ENCODE measurements at places on chromosomes 3 and 15.

- no peak for DNase-seq
Observed at GRCh38 chr3:32438596-32439344, 47.1 kb downstream of the CMTM7 start.

DNA sequence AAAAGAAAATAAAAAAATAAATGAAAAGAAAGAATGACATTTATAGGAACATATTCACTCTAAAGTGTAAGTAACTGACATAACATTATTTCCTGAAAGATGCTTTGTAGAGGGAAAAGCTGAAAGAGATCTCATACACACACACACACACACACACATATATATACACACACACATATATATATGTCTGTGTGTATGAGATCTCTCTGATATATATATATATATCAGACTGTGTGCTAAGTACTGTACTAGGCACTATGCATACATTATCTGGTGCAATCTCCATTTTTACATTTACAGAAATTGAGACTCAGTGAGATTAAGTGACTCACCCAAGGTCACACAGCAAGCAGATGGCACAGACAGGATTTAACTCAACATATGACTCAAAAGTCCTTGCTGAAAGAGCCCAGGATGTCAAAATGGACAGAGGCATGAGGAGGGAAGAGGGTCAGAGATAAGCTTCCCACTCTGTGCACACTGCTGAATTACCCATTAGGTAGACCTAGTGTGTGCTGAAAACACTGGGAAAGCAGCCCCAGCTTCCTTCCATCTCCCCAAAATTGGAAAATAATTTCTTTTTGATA lies 15.0 kb downstream of the BHLHE40 start:
- no peak for DNase-seq

DNA sequence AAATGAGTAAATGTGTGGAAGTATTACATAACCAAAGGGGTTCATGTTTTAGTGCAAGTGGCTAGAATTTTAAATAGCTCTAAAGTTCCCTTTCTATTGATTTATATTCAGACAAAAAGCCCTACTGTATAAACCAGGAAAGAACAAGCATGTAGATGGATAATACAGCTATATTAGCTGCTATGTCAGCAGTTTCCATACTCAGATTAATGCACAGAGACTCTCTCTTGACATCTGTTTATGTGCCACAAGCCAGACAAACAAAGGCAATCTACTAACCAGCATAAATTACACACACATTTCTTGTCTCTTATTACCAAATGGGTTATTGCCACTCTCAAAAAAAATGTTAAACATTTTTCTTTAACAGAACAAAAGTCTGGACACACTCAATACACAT lies 760.1 kb upstream of the NECTIN3 start:
- no peak for DNase-seq

DNA sequence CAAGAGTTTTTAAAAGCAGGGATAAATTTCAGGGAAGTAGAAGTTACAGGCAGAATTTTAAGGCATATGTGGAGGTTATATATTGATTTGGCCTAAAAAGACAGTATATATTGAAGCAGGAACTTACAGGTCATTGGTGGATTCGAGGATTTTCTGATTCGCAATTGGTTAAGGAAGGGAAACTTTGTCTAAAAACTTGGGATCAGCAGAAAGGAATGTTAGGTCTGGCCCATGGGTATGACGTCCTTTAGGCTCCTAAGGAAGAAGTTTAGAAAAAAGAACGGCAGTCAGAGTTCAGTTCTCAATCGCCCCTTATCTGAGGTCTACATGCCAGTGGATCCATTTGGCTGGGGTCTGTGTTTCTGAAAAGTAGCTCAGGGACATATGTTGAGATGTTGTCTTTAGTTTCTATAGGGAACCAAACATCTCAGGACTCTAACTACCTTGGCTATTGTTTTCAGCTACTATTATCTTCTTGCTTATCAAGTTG lies 33.2 kb upstream of the ACP3 start:
- no peak for DNase-seq

DNA sequence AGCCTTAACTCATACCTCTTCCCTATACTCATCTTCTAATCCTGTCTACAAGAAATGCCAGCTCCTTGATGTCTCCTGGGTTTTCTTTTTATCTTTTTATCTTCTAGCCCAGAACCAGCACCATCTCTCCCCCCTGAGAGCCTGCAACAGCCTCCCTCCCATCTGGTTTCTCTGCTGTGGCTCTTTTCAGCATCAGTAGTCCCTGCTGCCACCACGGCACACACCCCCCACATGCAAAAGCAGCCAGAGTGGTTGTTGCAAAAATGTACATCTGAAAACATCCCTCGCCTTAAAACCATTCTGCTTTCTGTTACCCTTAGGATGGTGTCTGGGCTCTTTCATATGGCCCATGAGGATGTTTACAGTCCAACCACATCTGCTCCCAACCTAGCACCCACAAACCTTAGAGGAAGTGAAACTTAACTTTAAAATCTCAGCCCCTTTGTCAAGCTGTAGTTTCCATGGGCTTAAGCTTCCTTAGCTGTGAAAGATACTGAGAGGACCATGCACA lies 775 bp downstream of the TTC21A start:
- DNase-seq = no peak

GRCh38 chr3:88362428-88362827 lies 212.7 kb downstream of the C3orf38 start:
- no peak for DNase-seq

- peak; percentile 43 for DNase-seq
Observed at GRCh38 chr3:48561045-48561736, 2.4 kb downstream of the UCN2 start.

DNA sequence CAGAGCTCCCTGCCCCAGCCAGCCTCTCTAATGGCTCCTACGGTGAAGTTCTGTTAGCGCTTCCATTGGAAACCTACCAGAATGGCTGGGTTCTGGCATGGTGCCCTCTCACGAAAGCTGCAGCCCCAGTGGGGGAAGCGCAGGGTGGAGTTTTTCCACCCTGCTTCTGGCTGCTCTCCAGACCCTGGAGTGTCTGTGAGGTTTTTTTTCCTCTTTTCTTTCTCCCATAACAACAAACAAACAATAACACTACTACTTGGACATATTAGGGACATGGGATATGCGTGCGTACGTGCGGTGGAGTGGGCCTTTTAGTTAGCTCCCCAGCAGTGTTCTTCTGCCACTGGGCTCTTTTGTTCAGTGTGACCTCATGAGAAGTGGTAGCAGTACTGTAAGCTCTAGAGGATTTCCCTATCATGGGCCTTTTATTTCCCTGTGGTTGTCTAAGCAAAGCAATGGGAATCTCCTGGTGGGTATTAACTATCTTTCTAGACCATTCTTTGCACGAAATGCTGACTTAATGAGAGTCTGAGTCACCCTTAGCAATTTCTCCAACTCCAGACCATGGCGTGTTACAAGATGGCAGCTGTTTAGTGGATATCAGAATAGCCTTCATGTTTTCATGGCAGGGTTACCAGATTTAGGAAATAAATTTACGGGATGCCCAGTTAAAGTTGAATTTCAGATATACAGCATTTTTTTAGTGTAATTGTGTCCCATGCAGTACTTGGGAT lies 161.9 kb downstream of the FNDC3B start:
- DNase-seq = peak; percentile 80

DNA sequence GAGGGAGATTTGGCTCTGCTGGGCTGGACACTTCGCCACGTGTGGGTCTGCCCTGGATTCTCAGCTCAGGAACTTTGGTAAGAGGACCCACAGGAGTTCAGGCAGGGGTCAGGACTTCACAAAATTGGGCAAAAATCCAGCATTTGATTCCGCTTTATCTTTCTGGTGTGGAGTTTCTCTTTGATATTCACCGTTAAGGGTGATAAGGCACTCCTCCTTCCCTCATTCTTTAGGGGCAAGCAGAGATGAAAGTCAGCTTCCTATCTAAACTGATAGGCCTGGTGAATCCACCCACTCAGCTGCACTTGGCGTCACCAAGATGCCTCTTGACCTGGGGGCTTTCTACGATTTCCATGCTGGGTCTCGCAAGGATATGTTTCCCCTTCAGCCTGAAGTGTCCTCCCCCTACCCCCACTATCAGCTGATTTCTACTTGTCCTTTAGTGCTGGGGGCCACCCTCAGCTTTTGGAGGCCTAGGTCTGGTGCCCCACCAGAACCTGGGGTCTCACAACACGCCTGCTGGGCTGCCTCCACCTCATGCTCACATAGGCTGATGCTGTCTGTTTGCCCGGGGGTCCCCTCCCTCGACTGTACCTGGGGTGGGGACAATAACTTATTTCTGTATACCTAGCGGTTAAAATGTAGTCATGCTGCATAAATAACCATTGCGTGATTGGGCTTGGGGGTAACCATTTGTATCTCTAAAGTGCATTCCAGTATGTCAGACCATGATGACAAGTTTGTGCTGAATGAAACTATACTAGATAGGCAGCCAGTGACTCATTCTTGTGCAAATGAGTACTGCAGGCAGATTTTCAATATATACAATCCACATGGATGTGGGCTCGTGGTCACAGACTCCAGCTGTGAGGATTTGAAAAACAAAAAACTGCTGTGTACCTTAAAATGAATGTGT lies 248.3 kb downstream of the ADAMTS17 start:
- DNase-seq = no peak

GRCh38 chr3:95265129-95265528 lies 1202.3 kb downstream of the NSUN3 start:
- no peak for DNase-seq

GRCh38 chr15:88300089-88300488 lies 43.5 kb upstream of the NTRK3 start:
- no peak for DNase-seq

- no peak for DNase-seq
Observed at GRCh38 chr15:38610748-38611147, 46.1 kb upstream of the RASGRP1 start.

DNA sequence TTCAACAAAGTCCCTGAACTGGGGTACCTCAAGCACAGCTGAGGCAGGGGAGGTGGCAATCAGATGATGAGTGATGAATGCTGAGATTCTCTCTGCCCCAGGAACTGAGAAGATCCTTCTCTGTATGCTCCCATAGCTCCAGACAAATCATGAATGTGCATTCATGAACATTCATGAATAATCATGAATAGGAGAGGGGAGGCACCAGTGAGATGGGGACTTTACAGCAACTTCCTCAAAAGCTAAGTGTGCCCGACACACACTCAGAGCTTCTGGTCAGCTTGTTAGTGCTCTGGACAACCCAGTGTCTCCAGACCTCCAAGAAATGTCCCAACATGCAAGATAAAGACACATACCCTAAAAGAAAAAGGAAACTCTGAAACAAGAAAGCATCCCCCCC lies 24.3 kb downstream of the LRRC2 start:
- DNase-seq = no peak

- DNase-seq = no peak
Observed at GRCh38 chr3:64354956-64355355, 129.7 kb upstream of the PRICKLE2 start.

DNA sequence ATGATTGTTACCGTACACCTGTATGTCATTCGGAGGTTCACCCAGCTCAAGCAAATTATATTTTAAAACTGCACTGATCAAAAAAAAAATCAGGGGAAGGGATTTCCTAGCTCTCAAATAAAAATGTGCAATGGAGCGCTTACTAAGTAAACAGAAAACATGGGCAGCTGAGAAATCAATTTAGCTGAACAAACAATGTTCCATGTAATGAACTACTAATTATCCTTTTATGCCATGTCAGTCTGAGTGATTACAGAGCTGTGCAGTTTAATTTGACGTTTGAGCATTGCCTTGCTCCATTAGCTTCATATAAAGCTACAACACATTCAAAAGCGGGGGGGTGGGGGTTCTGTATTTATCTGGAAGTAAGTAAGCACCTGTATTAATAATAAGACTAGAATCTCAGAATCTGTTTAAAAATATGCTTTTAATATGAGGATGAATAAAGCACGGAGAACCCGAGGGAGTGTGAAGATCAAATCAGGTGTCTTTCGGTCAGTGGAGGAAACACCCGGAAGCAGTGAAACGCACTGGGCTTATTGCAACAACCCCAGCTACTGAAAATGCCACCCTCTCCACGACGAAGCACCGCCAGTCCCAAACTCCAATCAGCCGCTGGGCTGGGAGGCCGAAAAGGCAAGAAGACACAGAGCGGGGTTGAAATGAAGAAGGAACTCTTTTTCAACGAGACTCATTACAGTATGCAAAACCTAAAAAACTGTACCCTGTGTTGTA lies 196.5 kb upstream of the ATP11B start:
- no peak for DNase-seq

DNA sequence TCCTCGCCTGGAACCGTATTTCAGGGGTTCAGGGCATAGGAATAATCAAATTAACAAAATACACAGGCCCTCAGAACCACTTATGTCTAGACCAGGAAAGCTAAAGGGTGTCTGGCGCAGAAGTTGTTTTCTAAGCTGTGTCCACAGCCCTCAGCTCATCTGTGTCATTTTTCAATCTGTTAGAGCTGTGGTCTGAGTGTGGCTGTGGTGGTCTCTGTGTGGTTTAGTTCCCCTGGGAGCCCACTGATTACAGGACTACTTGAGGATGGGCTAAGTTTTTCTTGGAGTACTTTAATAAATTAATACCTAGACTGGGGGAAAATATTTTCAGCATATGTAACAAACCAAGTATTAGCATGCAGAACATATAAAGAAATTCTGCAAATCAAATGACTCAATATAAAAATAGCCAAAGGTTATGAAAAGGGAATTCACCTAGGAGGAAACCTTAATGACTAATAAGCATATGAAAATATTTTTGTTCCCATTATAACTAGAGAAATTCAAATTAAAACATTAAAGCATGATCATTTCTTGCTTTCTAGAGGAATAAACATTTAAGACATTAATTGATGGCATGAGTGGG lies 186.3 kb downstream of the SATB1 start:
- DNase-seq = no peak

- DNase-seq = no peak
Observed at GRCh38 chr15:64731805-64732151, 43.6 kb downstream of the RBPMS2 start.

DNA sequence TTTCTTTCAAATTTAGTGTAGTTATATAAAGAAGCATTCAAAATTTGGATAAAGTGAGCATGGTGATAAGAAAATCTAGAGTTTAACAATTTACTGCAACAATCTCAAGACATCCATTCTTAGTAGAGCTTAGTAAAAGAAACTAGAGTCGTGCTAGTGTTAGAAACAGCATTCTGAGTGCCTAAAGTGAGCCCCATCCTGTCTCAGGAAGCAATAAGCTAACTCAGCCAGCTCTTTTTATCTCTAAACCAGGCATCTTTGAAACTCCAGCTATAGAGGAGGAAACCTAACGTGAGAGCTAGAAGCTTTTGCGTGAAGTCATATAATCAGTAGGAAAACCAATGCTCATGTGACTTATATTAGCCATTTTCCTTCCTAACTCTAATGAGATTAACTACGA lies 1187.1 kb upstream of the EPHA6 start:
- DNase-seq = no peak

DNA sequence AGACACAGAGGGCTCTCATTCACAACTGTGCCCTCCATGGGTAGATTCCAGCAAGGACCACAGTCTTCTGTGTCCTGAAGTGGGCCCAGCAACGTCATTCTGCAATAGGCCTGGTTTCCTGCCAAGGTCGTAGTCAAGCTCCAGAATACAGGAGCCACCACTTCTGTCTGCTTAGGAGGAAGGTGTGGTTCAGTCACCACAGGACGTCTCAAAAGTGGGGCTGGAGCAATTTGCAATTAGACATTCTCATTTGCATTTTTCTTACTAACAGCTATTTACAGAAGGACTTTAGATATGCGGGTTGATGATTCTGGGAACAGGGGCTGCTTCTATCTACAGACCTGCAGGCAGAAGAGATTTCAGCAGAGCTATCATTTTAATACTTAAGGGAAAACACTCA lies 58.7 kb upstream of the MYRIP start:
- no peak for DNase-seq

All from left lung (tissue), 14 donors.